Stimulated activated CD4-positive, alpha-beta T cell treated with anti-CD3 and anti-CD28 coated beads, Interleukin-15, amount 100 ng/mL, for 1 hour (primary cell): ENCODE measurements at places on chromosomes 7 and 10.

DNA sequence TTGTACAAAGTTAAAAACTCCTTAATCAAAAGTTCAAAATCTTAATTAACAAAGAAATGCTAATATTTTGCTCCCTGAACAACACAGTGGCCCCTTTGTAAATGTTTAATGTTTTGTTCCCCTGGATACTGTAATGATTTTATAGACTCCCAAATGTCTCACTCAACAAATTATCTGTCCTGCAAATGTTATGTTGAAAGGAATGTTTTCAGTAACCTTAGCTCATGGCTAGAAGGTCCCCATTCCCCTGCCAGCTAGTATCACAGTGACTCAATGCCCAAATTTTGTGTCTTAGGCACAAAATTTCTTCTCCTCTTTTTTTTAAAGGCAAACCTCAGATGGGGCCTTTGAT lies 298.9 kb downstream of the ELMO1 start:
- DNase-seq, result no peak

DNA sequence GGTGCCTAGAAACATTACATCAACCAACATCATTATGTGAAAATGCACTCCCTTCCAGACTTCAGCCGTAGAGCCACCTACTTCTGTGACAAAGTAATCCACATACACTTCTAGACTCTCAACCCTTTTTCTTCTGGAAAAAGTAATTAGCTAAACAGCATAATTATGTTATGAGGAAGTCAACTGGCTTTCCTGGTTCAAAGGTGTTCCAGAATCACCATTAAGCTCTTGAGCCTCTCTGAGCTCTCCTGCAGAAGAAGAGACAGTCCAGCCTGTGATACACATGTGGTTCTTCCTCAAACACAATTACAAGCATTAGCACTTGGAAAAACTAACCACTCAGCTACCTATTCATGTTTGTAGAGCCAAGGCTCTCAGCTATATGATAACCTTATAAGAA lies 52.5 kb downstream of the TNS3 start:
- DNase-seq, result no peak

- DNase-seq, result no peak
These were observed 531.7 kb downstream of the ETV1 start for GRCh38 chr7:13457790-13458189.

GRCh38 chr7:158428131-158428836 lies 159.3 kb downstream of the PTPRN2 start:
- no peak for DNase-seq

DNA sequence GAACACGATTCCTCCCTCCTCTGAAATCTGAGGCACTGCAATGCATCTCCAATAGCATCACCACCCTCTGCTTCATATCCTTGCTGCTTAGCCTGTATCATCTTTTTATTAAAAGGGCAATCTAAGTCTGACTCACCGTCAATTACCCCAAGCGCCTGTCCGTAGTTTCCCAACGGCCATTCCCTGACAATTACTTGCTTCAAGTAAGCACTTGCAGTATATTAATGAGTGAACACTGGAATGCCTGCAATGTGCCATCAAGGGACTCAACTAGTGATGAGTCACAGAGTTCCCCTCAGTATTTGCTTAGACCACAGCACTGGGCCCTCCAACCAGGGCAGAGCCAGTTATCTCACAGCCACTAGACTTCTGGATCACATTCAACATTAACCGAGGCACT lies 19.5 kb upstream of the PPP1R3C start:
- DNase-seq, result no peak

DNA sequence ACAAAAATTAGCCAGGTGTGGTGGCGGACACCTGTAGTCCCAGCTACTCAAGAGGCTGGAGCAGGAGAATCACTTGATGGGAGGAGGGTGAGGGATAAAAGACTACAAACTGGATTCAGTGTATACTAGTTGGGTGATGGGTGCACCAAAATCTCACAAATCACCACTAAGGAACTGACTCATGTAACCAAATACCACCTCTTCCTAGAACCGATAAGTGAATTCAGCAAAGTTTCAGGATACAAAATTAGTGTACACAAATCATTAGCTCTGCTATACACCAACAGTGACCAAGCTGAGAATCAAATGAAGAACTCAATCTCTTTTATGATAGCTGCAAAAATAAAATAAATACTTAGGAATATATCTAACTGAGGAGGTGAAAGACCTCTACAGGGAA lies 23.0 kb upstream of the DMBT1 start:
- no peak for DNase-seq

DNA sequence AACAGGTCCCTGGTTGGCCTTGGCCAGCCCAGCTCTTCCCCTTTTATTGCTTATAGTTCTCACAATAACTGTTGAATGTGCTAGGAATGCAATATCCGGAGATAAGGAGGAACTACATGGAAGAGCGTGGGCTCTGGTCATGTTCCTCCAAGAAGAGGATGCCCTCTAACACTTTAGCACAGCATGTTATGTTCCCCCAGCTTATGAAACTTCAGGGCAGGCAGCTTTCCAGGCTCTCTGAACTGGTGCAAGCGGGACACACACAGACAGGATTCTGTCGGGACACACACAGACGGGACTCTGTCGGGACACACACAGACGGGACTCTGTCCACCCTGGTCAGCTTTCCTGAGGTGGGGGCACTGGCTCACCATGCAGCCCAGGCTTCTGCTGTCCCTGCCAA lies 141.6 kb downstream of the PKD1L1 start:
- DNase-seq, result no peak

DNA sequence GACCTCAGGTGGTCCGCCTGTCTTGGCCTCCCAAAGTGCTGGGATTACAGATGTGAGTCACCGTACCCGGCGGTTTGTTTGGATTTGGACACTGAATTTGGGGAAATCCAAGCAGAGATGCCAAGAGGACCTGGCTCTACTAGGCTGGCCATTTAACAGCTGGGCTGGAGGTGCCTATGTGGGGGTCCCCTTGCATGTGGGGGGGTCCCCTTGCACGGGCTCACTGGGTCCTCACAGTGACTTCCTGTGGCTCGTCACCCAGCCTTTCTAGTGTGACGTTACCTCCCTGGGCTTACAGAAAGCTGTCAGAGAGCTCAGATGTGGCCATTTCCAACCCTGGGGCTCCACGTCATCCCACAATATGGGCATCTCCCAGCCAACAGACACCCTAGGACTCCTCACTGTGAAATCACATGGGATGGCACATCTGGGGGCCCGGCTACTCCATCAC lies 49.3 kb upstream of the GNA12 start:
- DNase-seq, result no peak

DNA sequence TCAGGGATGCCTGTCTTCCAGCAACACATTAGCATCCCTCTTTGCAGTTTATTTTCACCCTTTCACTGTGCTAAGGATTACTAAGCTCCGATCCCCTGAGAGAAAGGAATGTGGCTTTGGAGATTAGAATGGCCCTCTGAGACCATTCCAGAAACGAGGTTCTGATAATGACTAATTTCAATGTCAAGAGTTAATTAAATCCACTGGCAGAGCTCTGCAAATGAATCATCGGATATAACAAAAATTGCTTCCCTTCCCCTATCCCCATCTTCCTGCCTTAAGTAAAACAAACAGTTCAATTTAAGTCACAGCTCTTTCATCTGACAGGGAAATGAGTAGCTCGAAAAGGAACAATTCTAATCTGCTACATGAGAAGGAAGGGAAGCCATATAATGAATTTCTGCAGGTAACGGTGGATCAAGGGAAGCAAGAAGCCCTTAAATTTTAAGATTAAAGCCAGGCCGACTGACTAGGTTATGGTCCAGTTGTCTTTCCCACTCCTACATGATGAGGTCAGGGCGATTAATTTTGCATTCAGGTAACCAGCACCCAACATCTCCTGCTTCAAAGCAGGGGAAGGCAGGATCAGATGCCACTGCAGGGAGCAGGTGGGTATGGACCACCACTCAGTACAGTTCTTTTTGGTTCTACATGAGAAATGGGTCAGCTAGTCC lies 50.5 kb downstream of the MALSU1 start:
- DNase-seq, result no peak

DNA sequence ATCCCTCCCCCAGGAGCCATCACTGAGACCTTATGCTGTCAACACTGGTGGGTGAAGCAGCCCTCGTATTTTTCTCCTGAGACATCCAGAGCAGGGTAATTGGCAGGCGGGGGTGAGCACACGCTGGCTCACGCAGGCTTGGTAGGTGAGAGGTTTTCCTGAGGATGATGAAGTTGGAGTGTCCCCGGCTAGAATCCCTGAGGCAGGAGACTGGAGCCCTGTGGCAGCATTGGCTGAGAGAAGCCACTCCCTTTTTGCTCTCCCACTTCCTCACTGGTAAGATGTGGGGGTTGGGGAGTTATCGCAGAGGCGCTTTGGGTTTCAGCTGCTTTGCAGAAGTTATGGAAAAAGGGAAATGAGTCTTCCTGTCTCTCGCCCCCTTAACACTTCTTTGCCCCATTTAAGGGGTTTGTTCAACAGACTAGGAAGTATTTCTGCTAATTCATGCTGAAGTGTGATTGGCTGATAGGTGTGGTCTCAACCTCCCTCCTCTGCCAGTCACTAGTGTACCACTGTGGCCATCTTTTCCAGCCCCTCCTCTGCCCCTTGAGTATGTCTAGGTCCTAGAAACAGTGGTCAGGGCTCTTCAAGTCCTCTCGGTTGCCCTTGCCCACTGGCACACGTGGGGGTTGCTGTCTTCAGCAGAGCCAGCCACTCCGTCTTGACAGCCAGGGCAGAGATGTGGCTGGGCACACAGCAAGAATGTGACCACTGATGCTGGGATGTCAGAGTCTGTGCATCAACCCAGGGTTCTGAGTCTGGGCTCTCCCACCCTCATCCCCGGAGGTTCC lies 5.7 kb downstream of the ARPC1B start:
- DNase-seq, result no peak

DNA sequence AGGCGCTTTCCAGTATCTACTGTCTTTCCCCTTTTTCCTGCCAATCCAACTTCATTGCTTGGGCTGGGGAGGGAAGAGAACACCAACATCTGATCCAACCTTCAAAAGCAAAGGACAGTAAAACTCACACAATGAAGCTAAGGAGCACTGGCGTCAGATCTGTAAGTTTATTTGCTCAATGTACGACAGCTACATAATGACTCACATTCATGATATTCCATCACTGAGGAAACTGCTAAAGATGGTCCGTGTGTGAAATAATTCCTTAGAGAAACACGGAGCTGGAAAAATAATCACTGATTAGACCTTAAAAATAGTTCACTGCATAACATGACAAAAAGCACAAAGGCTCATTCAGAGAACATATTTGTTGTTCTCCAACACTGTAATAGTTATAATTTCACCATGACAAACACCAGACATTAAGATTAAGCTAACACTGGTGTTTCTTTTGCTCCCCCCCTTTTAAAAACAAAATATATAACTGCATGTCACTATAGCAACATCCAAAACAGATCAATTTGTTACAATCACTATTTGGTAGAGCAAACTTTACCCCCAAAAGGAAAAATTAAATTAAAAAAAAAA lies 24.3 kb downstream of the HSPB1 start:
- DNase-seq, result no peak

- no peak for DNase-seq
These were observed 143.2 kb upstream of the RET start for GRCh38 chr10:42933448-42934340.

- DNase-seq, result no peak
These were observed 100.3 kb downstream of the HGF start for GRCh38 chr7:81669476-81670105.

- DNase-seq, result no peak
These were observed 61.7 kb downstream of the DOCK4 start for GRCh38 chr7:112144284-112145059.

DNA sequence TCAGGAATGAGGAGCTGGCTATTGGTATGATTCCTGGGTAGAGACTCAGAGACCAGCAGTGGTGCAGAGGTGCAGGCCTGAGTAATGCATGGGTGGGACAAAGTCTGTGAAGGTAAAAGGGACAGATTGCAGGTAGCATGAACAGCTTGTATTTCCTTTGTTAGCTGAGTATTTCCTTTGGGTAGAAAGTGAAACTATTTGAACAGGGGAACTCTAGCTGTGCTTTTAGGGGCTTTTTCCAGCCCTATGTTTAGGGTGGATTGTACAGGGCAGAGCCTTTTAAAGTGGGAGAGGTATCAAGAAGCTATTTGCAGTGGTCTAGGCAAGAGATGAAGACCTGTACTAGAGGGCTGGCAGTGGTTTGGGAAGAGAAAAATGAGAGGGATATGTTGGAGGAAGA lies 739.9 kb downstream of the REEP3 start:
- no peak for DNase-seq

- DNase-seq, result no peak
These were observed 2.0 kb downstream of the ANLN start for GRCh38 chr7:36391436-36392198.

- DNase-seq, result no peak
These were observed 32.1 kb upstream of the MDFIC start for GRCh38 chr7:114889646-114890285.

DNA sequence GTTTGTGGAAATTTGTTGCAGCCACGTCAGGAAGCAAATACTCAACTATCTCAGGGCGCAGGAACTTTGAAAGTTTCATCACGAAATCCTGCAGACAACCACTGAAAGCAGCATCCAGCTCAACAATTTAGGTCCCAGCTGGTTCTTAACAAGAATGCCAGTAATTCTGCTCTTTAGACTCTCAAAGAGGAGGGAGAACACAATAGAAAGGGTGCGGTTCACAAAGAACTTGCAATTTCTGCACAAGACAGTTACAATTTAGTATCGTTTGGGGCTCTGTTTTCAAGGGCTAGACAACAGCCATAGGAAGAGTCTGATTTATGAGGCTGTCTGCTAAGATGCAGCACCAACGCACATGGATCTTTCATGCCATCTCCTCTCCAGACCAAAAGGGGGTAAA lies 223.1 kb downstream of the FGFR2 start:
- no peak for DNase-seq

DNA sequence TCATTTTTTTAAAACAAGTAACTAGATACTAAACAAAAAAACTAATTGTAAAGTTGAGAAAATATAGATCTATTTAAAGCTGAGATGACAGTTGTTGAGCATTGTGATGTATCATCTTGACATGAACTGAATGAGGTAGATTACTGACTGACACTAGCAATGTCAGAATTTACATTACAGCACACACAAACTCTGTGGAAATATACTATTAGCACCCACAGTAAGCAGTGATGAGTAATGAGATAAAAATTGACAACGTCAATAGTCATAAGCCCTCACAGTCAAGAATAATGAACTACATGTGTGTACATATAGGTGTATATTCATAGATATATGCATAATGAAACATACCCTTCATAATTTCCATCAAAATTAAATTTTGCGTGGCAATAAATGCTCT lies 368.4 kb downstream of the TFEC start:
- no peak for DNase-seq

GRCh38 chr10:50393784-50394467 lies 142.6 kb upstream of the ASAH2 start:
- DNase-seq, result no peak
